ENCODE measurements at places on chromosomes 1 and 21.
A peak's percentile ranks its signal among the peaks of the same experiment; 100 is the strongest.

DNA sequence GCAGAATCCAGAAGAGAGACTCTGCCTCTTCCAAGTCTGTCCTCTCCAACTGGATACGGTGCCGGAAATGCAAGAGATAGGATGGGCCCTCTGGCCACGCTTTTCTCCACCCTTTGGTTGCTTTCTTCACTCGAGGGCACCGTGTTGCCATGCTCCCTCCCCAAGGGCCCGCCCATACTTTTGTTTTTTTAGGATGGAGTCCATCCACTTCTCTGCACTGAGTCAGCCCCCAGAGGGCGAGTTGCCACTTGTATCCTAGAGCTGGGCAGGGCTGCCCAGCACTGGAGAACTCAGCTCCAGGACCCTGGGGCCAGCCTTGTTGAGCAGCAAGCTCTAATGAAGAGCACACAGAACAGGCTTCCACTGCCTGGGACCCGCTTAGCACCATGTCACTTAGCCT lies 25.5 kb downstream of the IFNGR2 start:
- DNase-seq, result no peak

- DNase-seq, result no peak
Observed at GRCh38 chr1:46445773-46446256, 43.8 kb upstream of the DMBX1 start.

DNA sequence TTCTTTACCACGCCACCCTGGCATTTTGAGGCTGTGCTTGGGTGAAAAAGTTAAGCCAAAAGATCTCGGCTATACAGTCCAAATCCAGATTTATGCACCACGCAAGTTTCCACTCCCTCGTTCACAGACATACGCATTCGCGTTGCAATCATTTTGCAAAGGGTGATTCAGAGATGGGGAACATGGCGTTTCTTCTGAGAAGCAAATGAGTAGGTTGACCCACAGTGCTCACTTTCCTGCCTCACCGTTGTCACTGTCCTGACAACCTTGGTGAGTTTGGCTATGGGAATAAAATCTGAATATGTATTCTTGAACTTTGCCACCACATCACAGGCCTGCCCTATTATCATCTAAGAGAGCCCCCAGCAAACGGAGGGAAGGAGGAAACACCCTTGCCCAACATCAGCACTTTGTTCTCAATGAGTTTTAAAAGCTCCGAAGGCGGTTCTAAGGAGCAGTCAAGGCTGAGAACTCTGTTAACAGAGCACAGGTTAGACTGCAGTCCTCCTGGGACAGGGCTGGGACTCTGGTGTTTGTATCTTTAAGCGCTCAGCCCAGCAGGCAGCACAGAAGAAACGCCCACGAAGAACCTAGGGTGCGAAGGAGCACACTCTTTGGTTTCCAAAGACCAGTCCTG lies 86.4 kb downstream of the RUNX1 start:
- no peak for DNase-seq

GRCh38 chr1:37723072-37723389 lies 30.7 kb downstream of the CDCA8 start:
- DNase-seq, result no peak

DNA sequence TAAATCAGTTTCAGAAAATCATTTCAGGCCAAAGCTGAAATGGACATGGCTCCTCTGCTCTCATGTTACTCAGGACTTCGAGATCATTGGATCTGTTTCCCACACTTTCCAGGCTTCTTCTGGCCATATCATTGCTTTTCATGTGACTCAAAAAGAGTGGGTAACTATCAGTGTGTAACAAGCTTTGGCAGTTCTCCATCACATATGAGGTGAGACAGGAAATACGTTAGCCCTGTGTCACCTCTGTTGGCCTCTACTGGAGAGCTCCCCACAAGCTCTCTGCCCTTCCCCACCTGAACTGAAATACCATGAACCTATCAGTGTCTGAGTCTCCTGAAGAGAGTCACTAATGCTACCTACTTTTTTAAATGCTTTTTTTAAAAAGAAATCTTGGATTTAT lies 128.2 kb downstream of the LBR start:
- no peak for DNase-seq

GRCh38 chr21:38416791-38417190 lies 81.5 kb downstream of the ERG start:
- DNase-seq, result no peak

GRCh38 chr1:153470707-153471106 lies 10.3 kb upstream of the S100A7 start:
- DNase-seq, result no peak

GRCh38 chr1:18956193-18957135 lies at the start of gene IFFO2:
TSS of gene IFFO2 (minus strand) at chr1:18956676. CDS start at chr1:18956332, 344 bp downstream.
- peak; percentile 98 for DNase-seq

- DNase-seq, result no peak
Observed at GRCh38 chr1:247115545-247115944, 11.4 kb upstream of the ZNF669 start.

DNA sequence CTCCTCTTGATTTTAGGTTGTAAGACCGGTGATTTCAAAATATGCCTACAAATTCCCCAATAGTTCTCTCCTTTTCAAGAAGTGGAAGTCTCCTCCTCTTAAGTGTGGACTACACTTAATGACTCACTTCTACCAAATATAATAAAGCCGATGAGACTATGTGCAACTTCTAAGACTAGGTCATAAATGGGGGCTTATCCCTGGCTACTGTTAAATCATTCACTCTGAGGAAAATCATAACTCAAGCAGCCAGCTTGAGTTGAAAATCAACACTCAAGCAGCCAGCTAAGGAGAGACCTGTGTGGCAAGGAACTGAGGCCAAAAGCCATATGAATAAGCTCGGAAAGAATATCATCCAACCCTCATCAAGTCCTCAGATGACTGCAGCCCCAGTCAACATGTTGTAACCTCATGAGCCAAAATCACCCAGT lies 49.6 kb upstream of the PSMG1 start:
- DNase-seq, result no peak

DNA sequence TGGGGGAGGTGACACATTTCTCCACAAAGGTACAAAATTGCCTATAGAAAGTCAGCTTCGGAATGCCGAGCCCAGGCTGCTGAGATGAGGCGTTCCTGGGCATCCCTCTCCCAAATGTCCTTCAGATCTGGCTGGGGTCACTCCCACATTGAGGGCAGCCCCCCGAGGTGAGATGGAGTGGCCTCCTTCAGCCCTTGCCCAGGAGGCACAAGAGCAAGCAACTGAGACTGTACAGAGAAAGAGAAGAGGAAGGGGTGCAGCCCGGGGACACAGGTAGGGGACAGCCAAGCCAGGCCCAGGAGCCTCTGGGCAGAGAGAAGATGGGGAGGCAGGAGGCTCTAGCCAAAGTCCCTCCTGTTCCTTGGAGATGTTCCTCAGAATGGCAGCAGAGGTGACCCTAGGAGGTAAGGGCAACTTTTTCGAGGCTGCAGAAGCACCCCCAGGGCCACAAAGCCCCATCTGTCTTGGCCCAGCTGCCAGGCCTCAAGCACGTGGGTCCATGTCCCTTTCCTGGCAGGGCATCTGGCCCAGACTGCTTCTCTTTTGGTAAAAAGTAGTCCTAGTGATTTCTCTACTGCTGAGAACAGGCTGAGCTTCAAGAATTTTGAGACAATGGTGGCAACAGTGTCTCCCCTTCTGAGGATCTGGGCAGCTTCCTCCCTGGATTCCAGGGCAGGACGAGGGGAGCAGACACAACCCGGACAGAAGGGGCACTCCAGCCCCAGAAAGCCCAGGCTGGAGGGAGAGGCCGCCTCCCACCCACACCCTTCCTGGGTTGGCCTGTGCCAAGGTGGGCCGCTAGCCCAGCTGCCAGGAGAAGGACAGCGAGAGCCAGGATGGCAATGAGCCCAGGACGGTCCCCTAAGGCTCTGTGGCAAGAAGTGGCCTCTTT lies 68.0 kb downstream of the LRRN2 start:
- DNase-seq, result peak; percentile 58

- no peak for DNase-seq
Observed at GRCh38 chr1:8752411-8752810, 65.0 kb downstream of the RERE start.

DNA sequence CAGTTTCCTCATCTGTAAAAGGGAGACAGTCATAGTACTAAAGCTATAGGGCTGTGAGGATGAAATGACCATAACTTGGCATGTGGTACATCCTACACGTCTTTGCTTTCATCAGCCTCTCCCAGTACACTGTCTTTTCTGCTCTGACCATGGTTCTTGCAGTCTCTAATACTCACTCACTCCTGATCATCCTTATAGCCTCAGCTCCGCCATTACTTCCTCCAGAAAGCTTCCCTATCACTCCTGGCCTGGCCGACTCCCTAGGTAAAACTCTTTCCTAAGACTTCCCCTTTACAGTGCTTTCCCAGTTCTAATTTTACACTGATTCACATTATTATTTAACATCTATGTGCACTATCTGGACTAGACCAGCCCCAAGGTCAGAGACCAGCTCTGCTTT lies 5.0 kb upstream of the MRPL24 start:
- no peak for DNase-seq

- DNase-seq, result no peak
Observed at GRCh38 chr1:233569636-233570035, 44.3 kb upstream of the KCNK1 start.

GRCh38 chr1:25890239-25891034 lies 14.9 kb upstream of the PAQR7 start:
- DNase-seq, result no peak

- no peak for DNase-seq
Observed at GRCh38 chr1:206962272-206962671, 8.0 kb downstream of the FCAMR start.

DNA sequence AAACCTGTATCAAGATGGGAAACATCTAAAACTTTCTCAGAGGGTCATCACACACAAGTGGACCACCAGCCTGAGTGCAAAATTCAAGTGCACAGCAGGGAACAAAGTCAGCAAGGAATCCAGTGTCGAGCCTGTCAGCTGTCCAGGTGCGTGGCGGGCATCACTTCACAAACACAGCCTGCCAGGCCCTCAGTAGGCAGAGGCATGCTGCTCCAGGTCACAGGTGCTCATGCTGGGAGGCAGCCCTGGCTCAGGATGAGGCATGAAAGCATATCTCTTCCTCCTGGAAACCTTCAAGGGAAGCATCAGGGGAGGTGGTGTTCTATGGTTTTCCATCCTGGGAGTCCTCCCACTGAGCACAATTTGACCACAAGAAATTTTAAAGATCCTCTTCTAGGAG lies 6.3 kb downstream of the CD2 start:
- no peak for DNase-seq

- DNase-seq, result no peak
Observed at GRCh38 chr1:14529475-14529874, 69.0 kb upstream of the KAZN start.

DNA sequence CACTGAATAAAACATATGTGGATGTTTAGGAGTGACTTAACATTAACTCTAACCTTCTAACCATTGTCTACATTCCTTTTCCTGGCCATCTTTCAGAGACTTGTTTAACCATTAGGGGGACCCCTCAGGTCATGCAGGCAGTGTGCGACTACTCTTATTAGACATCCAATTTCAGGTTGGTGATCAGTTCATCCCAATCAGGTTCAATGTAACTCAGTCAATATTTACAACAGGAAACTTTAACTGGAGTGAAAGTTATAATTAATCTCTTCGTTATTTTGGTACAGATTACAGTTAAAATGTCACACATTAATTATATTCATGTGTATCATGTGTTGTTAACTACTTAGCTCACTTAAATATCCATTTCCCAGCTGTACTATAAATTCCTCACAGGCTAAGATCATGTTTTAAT lies 68.8 kb upstream of the RGS1 start:
- DNase-seq, result no peak

GRCh38 chr21:42849759-42850412 lies 29.5 kb downstream of the WDR4 start:
- DNase-seq, result no peak

GRCh38 chr1:56494306-56494705 lies 85.1 kb downstream of the PLPP3 start:
- no peak for DNase-seq

DNA sequence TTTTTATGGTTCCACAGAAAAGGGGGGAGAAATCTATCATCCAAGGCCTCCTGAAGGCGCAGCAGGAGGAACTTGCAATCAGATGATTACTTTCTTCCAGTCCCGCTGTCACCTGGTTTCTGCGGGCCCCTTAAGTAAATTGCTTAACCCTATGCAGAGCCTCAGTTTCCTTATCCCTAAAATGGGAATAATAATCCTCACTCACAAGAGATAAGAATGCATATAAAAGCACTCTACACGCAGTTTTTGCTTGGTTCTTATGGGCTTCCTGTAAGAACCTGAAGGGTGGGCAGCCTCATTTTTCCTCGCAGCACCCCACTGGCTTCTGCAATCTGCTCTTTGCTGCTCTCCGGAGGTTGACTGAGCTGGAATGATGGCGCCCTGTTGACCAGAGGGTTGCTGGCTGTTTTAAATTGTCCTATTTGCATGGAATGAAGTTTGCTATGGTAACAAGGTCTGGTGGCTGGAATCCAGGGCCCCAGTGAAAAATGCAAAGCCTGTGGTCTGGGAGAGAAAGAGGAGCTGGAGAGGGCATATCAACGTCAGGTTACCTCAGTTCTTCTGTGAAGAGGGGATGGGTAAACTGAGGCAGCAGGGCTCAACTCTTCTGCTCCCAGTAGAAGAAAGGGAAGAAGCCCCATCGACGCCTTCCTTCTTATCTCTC lies 1.0 kb upstream of the KAZN start:
- no peak for DNase-seq

DNA sequence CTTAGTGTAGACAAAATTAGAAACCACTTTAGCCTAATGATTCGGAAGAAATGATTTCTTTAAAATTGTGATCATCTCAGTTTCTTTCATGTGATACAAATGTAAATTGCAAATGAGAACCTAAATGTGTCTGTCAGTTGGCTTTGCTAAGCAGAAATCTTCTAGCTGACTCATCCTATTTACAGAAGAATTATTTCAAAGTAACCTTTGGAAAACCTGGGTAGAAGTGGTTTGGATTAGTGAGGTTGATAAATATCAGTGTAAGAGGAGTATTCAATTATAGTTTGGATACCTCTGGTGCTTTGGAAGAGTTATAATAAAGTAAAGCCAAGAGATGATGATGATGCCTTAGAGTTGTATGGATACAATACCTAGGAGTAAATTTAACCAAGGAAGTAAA lies 37.4 kb downstream of the CC2D1B start:
- DNase-seq, result no peak

- DNase-seq, result no peak
Observed at GRCh38 chr1:63046539-63046938, 262.6 kb downstream of the ATG4C start.

- no peak for DNase-seq
Observed at GRCh38 chr1:94603663-94604062, 62.1 kb upstream of the F3 start.

- DNase-seq, result no peak
Observed at GRCh38 chr21:34933609-34934335, 115.3 kb downstream of the RUNX1 start.

- no peak for DNase-seq
Observed at GRCh38 chr1:206839857-206840256, 25.6 kb upstream of the IL20 start.

DNA sequence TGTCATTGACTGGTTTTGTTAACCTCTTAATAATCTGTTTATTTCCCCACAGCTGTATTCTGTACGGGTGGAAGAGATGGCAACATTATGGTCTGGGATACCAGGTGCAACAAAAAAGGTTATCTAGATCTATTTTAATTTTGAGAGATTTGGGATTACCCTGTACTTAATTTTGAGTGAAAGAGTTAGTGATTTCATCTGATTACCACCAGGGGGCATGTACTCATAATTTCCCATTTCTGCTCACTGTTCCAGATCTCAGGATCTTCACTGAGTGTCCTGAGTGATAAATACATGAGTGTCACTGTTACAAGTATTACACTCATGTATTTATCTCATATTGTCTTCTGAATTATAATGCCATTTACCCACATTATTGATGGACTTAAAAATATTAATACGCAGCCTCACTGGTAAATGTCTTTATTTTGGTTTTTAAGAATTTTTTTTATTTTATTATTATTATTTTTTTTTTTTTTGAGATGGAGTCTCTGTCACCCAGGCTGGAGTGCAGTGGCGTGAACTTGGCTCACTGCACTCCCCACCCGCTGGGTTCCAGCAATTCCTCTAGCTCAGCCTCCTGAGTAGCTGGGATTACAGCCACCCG lies 27.4 kb downstream of the DTL start:
- DNase-seq, result no peak
